ENCODE measurements at places on chromosomes 13 and 19.

DNA sequence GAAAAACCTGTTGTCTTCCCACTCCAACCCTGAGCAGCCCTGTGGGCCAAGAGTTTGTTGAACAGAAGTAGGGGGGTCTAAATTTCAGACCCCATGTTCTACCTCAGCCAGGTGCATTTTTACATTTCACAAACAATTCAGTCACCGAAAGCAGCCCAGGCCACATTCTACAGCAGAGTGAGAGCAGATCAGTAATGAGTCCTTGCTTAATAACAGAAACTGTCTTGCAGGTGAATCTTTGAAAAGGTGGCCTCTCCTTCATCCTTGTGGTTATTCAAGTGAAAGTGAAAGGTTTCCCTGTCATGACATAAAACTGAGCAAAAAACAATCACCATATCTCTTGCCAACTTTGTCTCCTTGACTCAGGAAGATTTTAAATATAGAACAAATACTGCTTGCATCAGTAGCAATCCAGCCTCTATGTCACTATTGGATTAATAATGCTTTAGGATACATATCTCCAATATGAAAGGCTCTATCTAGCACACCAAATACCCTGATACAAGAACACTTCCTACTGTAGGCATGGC is 670.2 kb downstream of the DIAPH3 start:
- DNase-seq: no peak

DNA sequence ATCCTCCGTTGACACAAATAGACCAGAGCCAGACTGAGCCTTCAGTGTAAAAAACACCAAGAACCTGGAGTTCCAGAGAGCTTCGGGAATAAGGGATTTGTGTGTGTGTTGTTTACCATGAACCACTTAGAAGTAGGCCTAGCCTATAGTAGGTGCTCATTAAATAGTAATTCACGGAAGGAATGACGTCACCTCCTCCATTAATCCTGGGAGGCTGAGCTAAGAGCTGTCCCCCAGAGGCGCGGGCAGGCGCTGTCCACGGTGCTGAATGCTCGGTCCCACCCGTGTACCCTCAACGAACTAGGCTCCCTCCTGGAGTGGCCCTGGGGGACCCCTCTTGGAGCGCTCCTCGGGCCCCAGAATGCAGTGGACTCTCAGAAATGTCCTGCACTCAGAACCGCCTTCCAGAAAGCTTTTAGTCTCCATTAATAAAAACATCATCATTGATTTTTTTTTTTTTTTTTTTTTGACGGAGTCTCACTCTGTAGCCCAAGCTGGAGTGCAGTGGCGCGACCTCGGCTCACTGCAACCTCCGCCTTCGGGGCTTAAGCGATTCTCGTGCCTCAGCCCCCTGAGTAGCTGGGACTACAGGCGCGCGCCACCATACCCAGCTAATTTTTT is 6.5 kb downstream of the UNC13A start:
- DNase-seq: no peak

DNA sequence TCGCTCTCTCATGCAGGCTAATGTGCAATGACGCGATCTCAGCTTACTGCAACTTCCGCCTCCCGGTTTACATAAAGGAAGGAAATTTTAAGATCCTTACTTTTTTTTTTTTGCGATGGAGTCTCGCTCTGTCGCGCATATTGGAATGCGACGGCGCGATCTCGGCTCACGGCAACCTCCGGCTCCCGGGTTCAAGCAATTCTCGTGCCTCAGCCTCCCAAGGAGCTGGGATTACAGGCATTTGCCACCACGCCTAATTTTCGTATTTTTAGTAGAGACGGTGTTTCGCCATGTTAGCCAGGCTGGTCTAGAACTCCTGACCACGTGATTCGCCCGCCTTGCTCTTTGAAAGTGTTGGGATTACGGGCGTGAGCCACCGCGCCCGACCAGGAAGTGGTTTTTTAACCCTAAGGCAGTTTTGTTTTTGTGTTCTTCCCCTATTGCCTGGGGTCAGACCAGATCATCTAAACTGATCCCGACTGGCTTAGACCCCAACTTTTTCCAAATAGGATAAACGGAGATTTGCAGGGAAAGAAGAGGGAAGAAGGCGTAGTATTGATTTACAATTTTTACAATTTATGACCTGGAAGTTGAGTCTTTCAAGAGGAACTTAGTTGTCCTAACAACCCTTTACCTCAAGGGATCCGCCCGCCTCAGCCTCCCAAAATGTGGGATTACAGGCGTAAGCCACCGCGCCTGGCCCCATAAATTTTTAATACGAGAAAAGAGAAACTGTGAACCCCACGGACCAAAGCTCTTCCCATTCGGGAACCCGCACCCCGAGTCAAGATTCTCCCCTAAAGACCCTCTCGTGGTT is 142.0 kb downstream of the ZNF737 start:
- no peak for DNase-seq

- DNase-seq: no peak
These were observed 32.2 kb downstream of the MRPL57 start for GRCh38 chr13:21208652-21209154.
